Hair follicular keratinocyte (primary cell): ENCODE measurements at places on chromosomes 2 and 18. TPM values are rescaled to one million over a fixed set of nuclear protein-coding genes. Genes with fewer than 3 reads are reported as not detected.

The SATB2 gene
- 0.30 and 0.78 TPM in 2 replicates for total RNA-seq

The ELOA2 gene
- not detected in 2 replicates for total RNA-seq

The KIAA2012 gene
- total RNA-seq: not detected in 2 replicates

The TIA1 gene
- 23.8 and 25.2 TPM in 2 replicates for total RNA-seq

The RIF1 gene
- total RNA-seq: 14.7 and 19.4 TPM in 2 replicates

The EPHA4 gene
- 0.84 and 4.3 TPM in 2 replicates for total RNA-seq

The KCNS3 gene
- 4.7 and 20.9 TPM in 2 replicates for total RNA-seq

The SLC9A2 gene
- total RNA-seq: under 0.01 and 0.19 TPM in 2 replicates

The RBM44 gene
- total RNA-seq: 0.42 TPM in 1 of 2 replicates, not detected in the other
